Activated CD4-positive, alpha-beta T cell treated with anti-CD3 and anti-CD28 coated beads for 24 hours (primary cell): ENCODE measurements at places on chromosomes 3 and 15.

- DNase-seq = no peak
These were observed 277.9 kb downstream of the MCTP2 start for GRCh38 chr15:94509259-94509658.

- DNase-seq = no peak
These were observed 1.2 kb upstream of the RHO start for GRCh38 chr3:129527262-129527661.

- no peak for DNase-seq
These were observed 121.4 kb downstream of the VGLL3 start for GRCh38 chr3:86869566-86869965.

DNA sequence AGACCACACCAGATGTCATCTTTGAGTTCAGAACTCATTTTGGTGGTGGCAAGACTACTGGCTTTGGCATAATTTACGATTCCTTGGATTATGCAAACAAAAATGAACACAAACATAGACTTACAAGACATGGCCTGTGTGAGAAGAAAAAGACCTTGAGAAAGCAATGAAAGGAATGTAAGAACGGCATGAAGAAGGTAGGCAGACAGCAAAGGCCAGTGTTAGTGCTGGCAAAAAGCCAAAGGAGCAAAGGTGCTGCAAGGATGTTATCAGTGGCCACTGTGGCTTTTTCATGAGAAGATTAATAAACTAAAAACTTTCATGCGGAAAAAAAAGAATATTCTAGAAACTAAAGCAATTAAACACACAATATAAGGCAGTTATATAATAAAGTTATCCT is 21.9 kb downstream of the AAGAB start:
- DNase-seq = no peak

- DNase-seq = no peak
These were observed 5.2 kb upstream of the C3orf85 start for GRCh38 chr3:109131276-109131675.

GRCh38 chr3:152190636-152191183 is 78.0 kb upstream of the MBNL1 start:
- no peak for DNase-seq

DNA sequence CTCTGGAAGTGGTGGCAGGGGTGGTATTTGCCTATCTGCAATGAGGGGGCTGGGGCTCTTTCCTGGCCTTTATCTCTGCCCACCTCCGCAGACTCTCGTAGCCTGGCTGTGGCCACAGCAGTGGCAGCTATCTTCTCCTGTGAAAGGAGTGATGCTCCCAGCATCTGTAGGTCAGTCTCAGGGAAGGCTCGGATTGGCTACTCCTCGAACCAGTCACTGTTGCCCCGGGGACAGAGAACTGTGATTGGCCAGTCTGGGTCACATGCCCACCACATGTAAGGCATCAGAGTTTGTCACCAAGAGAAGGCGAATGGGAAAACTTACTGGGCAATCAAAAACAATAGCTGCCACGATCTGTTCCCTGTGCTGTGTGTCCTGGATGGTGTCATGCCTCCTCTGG is 30.1 kb upstream of the FGD5 start:
- no peak for DNase-seq

- DNase-seq = no peak
These were observed 143.6 kb downstream of the NAALADL2 start for GRCh38 chr3:175002732-175003143.

GRCh38 chr15:76335307-76336253 is 993 bp upstream of the ISL2 start:
- no peak for DNase-seq

GRCh38 chr3:13046569-13047274 is 26.5 kb downstream of the IQSEC1 start:
- DNase-seq = no peak

DNA sequence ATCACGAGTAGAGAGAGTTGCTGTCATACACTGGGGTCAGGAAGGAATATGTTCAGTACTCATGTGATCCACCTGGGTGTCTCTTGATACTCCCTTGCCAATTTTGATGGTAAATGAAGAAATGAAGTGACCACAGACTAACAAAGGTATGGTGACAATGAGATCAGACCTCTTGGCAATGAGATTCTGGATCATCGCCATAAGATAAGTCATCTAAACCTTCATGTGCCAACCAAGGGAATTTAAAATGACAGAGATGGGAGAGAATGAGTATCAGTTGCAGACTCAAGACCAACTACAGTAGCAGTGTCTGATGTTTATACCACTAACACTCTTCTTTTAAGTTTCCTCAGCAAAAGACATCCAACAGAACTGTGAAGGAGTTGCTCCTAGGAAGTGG is 601.0 kb downstream of the MECOM start:
- DNase-seq = no peak

DNA sequence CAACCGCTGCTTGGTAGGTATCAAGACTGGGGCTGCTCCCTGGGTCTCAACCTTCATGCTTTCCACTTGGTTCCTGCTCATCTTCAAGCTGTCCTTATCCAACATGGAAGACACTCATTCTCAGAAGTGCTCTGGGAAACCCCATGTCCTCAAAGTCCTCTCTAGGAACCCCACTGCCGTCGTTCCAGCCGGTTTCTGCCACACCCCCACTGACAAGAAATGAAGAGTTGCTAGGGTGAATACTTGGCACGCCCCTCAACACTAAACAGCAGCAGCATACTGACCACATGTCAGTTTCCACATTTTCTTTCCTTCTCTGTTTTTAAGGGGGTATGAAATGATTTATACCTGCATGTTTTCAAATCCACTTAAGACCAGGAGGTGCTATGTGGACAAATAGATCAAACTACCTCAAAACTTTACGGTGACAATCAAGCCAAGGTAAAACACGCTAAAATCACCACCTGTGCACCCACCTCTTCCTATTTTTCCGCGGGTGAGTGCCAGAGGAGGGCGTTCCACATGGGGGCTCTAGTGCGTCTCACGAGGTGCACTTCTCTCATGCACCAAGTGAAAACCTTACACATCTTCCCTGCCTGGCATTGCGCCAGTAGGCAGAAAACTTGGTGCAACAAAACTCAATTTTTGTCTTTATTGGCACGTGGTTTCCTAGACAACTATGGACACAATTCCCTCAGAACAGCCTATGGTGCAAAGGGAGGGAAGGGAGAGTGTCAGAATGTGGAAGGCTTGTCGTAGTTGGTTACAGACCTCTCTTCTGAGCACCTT is 125.1 kb downstream of the TJP1 start:
- DNase-seq = no peak

GRCh38 chr3:59774634-59775033 is 724.8 kb upstream of the CFAP20DC start:
- no peak for DNase-seq

DNA sequence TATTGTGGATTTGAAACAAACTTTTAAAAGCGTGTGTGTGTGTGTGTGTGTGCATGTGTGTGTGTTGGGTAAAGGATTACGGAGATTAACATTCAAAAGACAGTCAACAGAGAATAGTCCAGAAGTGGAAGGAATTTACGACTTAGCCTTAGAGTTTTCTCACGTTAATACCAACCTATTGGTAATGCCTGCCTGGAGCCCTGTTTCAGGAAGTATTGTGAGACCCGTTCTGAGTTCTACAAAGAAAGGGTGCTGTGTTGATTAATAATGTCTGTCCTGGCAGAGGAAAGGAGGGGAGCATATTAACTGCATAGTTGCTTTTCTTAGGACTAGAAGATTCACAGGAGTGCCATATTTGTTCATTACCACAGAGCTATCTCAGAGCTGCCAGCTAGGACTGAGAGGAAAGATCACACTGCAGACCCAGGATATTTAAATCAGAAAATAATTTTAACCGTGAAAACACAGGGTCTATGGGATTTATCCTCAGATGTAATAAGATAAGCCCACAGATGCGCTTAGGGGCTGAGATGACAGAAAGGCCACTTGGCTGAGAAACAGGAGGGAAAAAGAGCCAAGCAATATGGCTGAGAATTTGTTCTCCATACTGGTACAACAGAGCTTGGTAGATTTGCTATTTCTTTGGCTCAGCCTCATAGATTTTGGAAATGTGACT is 40.5 kb upstream of the FRMD4B start:
- DNase-seq = no peak

GRCh38 chr3:102529452-102529851 is 94.6 kb downstream of the ZPLD1 start:
- DNase-seq = no peak

DNA sequence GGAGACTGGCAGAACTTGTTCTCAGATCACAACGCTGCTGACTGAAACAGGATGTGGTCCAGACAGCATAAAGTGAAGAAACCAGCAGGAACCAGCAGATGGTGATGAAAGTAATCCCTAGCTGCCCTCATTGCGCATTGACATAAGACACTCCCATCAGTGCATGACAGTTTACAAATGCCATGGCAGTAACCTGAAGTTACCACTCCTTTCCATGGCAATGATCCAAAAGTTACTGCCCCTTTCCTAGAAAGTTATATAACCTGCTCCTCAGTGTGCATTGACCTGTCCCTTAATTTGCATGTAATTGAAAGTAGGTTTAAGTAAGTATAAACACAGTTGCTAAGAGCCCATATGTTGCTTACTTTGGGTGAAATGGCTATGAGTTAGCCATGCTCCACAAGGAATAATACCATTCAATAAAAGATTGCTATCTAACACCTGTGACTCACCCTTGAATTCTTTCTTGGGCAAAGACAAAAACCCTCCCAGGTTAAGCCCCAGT is 149.1 kb upstream of the CD96 start:
- no peak for DNase-seq

- DNase-seq = no peak
These were observed 31.3 kb downstream of the LDHAL6B start for GRCh38 chr15:59237924-59238331.

DNA sequence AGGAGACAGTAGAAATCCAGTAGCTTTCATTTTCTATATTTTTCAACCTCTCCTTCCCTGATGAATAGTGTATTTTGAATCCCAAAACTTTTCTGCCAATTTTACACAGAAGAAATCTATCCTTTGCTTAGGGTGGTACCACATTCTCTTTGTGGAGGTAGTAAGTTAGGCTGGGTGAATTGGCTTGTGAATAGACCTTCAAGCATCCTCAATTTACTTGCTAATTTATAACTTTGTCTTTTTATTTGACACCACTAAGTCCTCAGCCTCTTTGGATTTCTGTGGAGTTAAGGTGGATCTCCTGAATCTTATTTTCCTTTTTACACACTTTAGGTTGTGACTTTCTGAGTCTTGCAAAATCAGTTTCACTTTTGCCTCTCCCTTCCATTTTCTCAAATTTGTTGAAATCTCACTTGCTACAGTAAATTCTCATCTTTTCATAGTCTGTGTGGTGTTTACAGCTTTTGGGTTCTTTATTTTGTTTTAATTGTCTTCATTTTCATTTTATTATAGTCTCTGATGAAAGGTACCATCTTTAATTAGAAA is 5.7 kb upstream of the PLSCR1 start:
- no peak for DNase-seq

GRCh38 chr15:60344461-60344860 is 53.3 kb downstream of the ANXA2 start:
- no peak for DNase-seq

DNA sequence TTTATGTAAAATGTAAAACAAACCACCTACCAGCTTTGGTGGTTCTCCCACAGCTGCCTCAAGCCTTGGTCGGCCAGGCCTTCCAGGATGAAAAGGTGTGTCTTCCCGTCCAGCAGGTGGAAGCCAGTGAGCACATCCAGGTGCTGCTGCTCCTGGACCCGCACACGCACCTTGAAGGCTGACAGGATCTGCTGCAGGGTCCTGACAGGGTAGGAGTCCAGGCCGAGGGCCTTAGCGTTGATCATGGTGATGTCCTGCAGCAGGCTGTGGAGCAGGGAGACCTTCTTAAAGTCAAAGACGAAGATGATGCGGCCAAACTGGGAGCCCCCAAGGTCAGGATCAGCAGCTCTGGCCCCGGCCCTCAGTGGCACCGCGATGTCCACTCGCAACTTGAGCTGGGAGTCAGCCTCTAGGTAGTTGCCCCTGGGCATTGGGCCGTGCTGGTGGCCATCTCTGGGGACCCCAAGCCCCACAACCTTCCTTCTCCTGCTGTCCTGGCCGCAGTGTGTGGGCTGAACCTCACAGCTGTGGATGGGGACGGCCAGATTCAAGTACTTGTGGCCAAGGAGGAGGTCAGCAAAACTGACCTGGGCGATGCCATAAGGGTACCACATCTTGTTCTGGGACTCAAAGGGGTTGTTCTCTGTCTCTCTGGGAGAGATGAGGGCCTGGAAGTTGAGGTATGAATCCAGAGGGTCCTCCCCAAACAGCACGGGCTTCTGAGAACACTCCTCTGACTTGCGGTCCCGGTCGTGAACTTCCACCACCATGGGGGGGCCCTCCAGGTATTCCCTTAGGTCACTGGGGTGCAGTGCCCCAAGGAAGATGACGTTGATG is 48.6 kb downstream of the CFAP92 start:
- no peak for DNase-seq

GRCh38 chr3:177778633-177779032 is 581.4 kb upstream of the TBL1XR1 start:
- no peak for DNase-seq

- DNase-seq = peak; percentile 29
These were observed 34.9 kb upstream of the NRROS start for GRCh38 chr3:196604548-196604947.

- DNase-seq = no peak
These were observed 2.6 kb downstream of the PPM1M start for GRCh38 chr3:52248165-52248541.

DNA sequence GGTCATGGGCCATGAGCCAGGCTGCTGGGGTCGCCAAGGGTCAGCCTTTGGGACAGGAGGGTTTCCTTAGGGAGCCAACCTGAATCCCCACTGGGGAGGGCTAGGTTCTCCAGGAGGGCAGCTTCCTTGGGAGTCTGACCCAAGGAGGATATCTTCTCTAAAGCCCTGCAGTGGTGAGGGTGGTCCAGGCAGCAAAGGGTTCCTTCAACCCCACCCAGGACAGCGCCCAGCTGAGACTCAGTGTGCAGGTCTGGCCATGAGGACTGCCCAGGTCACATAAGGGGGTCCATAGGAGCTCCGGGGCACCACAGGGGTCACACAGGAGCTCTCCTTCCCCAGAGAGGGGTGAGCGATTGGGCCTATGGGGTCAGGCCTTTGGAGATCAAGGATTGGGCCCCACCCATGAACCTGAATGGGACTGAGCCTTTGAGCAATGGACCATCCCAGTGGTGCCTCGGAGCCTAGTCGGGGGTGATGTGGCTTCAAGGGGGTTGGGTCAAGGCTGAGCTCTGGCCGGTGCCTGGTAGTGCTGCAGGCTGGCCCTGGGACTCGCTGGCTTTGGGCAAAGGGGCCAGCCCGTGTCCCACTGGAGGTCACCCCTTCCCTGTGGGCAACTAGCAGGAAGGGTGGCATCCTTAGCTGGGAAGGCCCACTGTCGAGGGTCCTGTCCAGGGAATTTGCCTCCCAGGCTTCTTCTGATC is 216.5 kb downstream of the SNRPN start:
- no peak for DNase-seq

- DNase-seq = no peak
These were observed 17.1 kb downstream of the MGLL start for GRCh38 chr3:127805026-127805753.

- DNase-seq = no peak
These were observed 6.2 kb upstream of the OGG1 start for GRCh38 chr3:9743548-9743947.

DNA sequence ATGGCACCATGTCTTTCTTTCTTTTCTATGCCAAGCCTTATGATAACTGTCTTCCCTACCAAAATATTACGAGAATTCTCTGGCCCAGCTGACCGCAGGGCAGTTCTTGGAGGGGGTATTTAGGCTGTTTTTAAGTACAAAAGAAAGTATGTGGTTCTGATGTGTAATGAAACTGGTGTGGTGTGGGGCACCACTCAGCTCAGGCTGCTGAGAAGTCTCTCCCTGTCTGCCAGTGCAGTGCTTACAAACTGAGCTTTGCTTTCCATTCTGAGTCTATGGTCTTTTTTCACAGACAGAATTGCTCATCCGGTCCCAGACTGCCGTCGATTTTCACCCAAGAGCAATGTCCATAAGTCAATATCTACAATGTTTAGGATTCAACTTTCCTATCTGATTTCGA is 847.6 kb downstream of the NTRK3 start:
- no peak for DNase-seq
